ENCODE measurements at places on chromosomes 7 and 10.

DNA sequence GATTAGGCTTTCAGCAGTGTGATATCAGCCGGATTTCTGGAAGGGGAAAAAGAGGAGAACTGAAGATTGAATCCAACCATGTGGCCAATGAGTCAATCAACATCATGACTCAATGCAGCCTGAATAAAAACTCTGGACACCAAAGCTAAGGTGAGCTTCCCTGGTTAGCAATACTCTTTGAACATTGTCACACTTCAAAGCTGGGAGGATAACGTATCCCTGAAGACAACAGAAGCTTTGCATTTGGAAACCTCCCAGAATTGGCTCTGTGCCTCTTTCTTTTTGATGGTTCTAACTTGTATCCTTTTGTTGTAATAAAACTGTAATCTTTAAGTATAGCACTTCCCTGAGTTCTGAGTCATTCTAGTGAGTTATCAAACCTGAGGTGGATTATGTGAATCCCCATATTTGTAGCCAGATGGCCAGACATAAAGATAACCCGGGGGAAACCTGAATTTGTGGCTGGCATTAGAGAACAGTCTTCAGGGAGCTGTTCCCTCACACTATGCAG lies 284.4 kb downstream of the IPMK start:
- DNase-seq, result no peak

DNA sequence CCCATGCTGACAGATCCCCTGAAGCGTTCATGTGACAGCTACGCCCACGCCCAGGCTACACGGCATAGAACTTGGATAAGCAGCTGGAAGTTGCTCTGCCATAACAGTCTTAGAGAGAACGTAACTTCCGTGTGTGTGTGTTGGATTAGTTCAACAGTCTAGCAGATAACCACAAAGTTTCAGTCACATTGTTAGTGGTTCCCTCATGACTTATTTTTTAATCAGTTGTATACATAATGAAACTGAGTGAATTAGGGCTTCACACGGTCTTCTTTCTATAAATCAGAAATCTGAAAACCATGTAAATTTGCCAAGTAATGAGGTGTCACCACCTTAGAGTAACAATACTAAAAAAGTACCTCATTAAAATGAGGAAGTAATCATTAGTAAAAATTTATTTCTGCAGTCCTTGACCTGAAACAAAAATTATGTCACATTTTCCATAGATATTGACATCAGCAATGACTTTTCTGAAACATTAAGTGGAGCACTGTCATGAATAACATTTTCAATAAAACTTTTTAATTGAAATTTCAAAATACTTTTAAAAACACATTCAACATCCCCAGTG lies 21.7 kb upstream of the MACC1 start:
- peak; percentile 55 for DNase-seq

- no peak for DNase-seq
Observed at GRCh38 chr7:84188786-84189405, 5.7 kb downstream of the SEMA3A start.

DNA sequence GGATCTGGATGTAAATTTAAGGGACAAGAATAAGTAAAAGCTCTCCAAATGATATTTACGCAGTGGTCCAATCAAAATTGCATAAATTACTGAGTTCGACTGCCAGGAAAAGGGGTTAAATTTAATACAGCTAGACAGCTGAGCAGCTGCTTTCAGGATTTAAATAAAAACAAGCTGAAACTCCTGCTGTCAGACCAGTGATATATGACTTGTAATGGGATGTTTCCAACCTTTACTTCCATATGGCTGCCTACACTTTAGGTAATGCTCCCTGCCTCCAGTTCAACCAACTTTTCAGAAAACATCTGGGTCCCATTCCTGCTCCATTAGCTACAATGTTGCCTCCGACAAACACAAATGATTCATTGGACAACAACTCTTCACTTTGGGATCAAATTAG lies 326.3 kb upstream of the DGKB start:
- DNase-seq, result no peak

DNA sequence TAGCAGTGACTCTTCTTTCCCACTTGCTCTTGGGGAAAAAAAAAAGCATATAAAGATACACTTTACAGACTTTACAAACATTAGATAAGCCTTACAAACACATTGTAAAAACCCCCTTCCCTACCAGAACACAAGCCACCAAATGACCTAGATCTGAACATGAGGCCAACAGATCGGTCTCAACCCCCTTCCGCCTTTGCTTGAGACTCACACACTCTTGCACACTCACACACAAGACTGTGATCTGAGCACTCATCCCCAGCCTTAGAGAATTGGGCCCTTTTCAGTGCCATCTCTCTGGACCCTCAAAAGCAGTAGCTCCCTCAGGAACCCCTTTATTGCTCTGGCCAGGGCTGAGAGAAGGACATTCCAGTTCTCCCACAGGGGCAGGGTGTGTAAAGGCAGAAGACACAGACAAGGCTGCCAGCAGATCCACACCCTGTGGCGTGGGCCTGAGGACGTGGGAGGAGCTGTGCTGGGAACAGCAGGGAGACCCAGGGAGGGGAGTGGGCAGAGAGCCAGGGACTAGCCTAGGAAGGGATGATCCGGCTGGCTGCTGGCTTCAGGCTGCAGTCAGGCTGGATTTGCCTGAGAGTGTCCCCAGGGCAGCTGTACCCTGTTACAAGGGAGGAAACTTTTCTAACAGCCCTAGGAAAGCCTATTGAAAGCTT lies 206.7 kb downstream of the KIAA1217 start:
- DNase-seq, result no peak

DNA sequence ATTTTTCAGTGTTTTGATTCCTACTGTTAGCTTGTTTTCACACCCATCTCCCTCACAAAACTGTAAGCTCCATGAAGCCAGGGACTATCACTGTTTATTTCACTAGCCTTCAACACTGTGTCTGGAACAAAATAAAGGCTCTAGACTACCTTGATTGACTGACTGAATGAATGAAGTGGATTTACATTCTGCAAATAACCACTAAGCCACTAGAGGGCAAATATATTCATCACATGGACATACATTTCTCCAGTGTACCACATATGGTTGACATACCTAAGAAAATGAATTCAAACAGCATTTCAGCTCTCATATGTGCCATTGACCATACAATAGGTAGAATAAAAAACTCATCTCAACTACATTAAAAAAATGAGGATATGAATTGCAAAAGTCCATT lies 185.9 kb downstream of the RAB11FIP2 start:
- DNase-seq, result no peak

DNA sequence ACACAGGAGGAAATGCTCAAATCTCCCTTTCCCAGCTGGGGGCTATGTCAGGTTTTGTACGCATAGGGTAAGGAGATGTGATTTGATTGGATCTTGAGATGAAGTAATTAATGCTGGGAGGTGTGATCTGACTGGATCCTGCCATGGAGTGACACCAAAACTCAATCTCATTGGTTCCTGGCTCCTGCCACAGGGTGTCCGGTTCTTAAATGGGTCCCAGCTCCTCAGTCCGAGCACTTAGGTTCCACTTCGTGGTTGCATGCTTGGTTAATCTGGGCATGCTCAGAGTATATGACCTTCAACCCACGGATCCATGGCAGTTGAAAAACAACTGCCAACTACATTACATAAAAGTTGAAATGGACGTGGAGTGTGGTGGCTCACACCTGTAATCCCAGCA lies 3.1 kb upstream of the ZNF12 start:
- no peak for DNase-seq

DNA sequence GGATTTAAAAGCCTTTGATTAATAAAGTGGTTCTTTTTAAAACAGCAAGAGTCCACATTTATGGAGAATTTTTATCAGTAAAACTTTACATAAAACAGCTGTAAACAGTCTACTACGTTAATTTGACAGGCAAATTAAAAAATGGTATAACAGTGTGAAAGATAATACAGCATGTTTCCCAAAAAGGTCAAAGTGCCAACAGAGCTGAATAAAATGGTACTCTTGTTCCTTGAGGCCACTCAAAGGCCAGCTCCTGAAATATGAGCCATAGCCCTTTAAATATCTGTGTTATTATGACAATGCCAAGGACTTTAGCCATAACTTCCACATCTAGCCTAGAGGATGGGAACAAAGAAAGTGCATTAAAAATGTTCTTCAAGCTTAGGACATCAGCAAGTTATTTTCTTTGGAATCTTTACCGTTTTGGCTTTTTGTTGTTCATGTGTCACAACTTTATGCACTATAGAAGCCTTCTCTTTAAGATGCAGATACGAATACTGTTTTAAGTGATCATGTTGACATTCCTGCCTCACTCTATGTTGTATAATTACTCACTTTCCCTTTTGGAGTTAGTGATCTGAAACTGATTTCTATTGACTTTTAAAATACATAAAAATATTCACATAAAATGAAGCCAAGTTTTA lies 165.6 kb downstream of the RNLS start:
- DNase-seq, result no peak

DNA sequence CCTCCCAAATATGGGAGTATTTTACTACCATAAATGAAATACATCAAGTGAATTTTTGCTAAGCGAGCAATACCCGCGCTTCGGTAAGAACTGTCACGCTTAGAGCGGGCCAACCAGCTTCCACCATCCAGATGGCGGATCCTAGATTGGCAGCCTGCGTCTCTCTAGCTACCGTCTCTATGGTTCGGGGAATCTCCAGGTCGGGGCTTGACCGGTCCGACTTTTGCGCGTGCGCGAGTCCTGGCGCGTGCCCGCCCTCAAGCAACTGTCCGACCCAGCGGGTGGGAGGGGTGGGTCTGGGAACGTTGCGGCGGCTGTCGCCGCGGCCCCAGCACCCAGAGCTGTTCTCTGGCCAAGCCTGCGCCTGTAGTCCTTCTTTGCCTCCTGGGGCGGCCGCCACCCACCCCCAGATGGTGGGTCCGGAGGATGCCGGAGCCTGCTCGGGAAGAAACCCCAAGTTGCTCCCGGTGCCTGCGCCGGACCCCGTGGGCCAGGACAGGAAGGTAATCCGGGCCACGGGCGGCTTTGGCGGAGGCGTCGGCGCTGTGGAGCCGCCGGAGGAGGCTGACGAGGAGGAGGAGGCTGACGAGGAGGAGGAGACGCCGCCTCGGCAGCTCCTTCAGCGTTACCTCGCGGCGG lies at the start of gene TBC1D12:
Gene TBC1D12, plus strand, starts transcription at position 338 of the 639 bp plus-strand sequence. Its CDS starts 73 bp downstream, at position 411.
- peak; percentile 89 for DNase-seq

DNA sequence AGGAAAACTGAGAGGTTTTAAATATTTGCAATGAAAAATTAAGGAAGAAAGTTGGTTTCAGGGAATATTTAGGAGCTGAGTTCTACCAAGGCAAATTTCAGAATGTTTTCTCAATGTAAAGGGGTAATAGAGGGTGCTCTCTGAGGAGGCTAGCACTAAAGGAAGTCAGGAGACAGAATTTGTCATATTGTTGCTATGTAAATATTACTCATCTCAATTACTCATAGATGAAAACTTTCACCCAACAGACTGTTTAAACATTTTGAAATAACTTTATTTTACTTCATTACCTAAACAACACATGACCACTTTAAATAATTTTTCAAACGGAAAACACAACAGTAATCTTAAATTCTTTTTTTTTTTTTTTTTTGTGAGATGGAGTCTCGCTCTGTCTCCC lies 274.8 kb upstream of the NRG3 start:
- DNase-seq, result peak; percentile 41

DNA sequence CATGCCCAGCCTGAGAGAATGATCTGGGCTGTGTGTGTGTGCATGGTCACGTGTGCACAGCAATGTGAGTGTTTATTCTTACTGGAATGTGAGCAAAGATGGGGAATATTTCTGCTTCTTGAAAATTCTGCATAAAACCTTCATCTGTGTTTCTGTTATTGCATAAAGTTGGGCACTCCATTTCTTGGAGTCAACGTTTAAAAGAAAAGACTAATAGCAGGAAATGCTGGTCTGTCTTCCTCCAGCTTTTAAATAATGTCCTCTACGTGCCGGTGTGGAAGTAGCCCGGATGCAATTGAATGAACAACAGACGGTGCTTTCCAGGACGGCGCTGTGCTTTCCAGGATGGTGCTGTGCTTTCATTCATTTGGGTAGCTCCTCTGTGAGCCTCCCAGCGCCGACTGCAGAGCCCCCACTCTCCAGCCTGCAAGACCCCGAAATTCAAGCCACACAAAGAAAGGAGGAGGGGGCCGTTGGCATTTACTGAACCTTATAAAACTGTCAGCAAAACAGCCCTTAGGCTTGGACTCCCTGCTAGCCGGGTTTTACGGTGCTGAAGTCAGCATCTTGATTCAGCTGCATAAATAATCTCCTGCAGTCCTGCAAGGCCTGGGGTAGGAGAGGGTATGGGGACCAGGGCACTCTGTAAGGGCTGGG lies 158.2 kb upstream of the PRKCQ start:
- no peak for DNase-seq

- DNase-seq, result peak; percentile 94
Observed at GRCh38 chr7:134941185-134941900, 45.0 kb upstream of the AGBL3 start.

All from kidney epithelial cell (primary cell).